Activated CD4-positive, alpha-beta T cell treated with anti-CD3 and anti-CD28 coated beads, Interleukin-2, amount 50 U/mL, for 4 hours (primary cell): ENCODE measurements at places on chromosomes 12 and 14.

DNA sequence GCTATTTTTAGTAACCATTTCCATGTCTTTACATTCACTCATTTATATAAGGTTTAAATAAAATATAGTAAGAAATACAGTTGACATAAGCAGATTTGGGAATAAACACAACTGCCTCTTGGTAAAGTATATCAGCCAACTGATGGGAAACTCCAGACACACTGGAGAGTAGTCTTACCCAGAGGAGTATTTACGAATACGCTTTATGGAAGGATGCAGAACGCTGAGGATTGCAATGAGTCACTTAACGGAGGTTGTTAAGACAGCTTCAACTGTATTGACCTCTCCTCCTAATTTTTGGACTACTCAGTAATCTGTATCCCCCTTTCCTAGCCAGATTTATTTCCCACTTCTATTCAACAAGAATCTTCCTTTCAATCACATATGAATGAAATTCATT, 6.0 kb downstream of the C2CD5 start:
- no peak for DNase-seq

GRCh38 chr14:92431199-92431725, 82.3 kb upstream of the RIN3 start:
- no peak for DNase-seq

DNA sequence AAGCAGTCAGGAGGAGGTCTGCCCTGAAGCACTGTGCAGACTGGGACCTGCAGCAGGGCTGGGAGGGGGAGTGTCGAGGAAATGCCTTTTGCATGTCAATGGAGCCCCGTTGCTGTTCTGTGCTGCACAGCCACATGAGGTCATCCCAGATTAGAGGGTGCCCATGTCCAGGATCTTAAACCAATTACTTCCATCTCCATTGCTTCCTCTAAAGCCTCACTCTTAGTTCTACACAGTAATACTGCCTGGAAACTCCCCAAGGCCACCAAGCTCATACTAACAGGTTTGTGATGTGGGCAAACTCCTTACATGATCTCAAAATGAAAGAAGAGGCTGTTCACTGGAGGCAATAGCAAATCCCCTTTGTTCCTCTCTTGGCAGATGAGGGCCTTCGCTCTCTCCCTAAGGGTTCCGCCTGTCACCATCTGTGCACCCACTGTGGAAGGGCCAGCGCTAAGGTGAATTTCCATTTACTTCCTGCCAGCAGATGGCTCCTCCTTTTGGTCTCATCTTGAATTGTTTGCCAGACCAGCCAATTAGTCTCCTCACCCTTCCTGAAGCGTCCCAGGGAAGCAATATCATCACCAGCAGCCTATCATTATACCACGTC, 35.4 kb upstream of the LTA4H start:
- DNase-seq: no peak

DNA sequence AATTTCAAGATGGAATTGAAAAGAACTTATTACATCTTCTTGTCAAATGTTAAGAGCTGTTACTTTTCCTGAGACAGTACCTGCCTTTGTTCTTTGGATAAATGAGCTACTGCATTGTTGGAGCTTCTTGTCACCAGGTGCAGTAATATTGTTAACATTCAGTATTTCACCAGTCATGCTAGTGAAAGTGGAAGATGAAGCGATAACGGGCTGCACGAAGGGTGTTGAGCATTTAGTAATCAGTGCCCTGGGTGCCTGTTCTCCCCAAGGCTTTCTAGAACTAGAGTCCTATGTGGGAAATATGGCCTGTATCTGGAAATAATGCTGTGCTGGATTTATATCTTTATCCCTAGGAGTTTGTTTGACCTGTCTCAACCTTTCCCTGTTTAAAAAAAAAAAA, 83.2 kb downstream of the PPP2R5C start:
- no peak for DNase-seq

DNA sequence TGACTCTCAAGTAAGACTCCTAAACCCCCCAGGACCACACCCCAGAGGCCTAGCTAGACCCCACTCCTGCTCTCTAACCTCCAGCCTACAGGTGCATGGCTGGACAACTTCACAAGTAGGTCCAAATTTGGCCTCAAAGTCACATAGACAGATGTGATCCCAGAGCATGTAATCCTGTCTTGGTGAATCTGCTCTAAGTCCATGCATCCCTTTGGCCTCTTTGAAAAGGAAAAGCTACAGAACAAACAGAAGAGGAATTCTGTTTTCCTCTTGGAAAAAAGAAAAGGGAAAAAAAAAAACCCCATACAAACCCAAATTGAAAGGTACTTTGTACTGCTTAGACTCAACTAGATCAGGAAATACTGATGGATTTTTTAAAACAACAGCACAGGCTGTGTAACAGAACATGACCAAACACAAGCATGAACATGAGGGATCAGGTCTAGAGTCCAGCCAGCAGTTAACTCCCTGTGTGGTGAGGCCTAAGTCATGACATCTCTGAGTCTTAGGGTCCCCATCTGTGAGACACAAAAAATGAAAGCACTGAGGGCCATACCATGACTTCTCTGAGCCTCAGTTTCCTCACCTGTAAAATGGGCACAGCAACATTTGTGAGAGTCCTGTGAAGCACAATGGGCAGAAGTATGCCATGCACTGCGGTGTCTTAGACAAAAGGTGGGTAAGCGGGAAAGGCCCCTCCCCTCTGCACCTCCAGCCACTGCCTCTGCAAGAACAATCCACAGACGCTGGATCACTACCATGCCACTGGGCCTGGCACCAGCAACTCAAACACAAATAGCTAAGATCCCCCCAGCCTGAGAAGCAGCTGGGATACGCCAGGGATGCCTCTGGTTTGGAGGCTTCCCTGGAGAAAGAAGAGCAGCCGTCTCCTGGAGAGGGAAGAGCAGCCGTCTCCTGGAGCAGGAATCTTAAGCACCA, 9.9 kb downstream of the PITPNM2 start:
- no peak for DNase-seq
